Neural crest cell (in vitro differentiated cells): ENCODE measurements at places on chromosomes 2 and 18. TPM values are rescaled to one million over a fixed set of nuclear protein-coding genes. Genes with fewer than 3 reads are reported as not detected.

DNA sequence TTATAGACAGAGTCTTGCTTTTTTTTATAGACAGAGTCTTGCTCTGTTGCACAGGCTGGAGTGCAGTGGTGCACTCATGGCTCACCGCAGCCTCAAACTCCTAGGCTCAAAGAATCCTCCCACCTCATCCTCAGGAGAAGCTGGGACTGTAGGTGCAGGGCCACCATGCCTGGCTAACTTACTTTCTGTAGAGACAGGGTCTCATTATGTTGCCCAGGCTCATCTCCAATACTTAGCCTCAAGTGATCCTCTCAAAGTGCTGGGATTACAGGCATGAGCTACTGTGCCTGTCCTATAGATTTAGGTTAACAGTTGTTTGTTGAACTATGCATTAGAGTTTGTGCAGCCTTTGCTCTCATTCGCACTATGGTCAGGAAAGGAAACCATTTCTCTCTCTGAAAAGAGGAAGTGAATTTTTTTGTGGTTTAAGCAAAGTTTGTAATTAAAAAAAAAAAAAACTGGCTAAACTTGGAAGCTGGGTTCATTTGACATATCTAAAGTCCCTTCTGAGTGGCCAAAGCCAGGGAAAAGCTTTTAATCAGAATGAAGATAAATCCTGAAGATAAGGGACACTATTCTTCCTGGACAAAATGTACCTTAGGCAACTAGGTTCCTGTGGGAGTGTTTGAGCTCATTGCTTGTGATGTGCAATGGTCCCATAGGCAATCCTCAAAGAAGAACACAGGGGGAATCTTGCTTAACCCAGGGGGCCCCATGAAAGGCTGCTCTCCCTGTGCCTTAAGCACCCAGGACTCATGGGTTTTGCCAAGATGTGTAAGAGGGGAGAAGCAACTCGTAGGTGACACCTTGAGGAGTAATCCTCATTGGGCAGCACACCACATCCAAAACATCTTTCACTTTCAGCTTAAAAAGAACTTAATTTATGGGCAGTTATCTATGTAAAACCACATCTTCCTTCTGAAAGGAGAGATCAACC is 201.7 kb downstream of the MREG start:
- no peaks in the 10 kb centered on the region for H3K4me1 ChIP-seq
- no peaks in the 10 kb centered on the region for H3K27me3 ChIP-seq
- no peak for DNase-seq
- no peak overlapping the region for H3K4me3 ChIP-seq
- H3K36me3 ChIP-seq, result no peaks in the 10 kb centered on the region
- no peak overlapping the region for H3K27ac ChIP-seq

DNA sequence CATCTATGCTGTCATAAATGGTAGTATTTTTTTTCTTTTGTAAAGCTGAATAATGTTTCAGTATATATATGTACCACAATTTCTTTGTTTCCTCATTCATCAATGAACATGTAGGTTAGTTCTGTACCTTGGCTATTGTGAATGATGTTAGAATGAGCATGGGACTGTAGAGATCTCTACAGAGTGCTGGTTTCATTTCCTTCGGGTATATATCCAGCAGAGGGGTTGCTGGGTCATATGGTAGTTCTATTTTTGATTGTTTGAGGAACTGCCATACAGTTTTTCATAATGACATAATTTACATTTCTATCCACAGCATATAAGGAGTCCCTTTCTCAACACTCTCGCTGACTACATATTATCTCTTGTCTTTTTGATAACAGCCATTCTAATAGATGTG is 243.5 kb downstream of the CDH7 start:
- no peaks in the 10 kb centered on the region for H3K4me1 ChIP-seq
- H3K4me3 ChIP-seq, result no peak overlapping the region
- H3K27ac ChIP-seq, result no peak overlapping the region
- H3K36me3 ChIP-seq, result no peaks in the 10 kb centered on the region

DNA sequence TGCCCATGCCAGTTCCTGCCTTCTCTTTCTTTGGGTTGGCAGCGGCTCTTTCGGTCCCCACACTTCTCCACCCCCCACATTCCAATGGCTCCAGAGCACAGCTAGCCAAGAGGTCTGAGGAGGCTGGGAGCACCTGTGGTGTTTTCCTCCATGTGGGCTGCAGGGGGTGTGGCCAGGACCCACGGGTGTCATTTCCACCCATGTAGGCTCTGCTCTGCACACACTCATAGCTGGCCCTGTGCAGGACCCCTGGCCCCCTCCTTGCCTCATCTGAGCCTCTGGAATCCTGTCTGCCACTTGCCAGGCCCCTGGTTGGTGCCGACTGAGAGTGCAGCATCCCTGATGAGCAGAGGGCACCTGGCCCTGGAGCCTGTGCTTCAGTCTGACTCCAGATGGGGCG is 46.3 kb downstream of the DYSF start:
- no peaks in the 10 kb centered on the region for H3K36me3 ChIP-seq
- H3K27ac ChIP-seq, result no peak overlapping the region
- peaks cover 13% of the 10 kb centered on the region for H3K4me1 ChIP-seq
- no peaks in the 10 kb centered on the region for H3K27me3 ChIP-seq

DNA sequence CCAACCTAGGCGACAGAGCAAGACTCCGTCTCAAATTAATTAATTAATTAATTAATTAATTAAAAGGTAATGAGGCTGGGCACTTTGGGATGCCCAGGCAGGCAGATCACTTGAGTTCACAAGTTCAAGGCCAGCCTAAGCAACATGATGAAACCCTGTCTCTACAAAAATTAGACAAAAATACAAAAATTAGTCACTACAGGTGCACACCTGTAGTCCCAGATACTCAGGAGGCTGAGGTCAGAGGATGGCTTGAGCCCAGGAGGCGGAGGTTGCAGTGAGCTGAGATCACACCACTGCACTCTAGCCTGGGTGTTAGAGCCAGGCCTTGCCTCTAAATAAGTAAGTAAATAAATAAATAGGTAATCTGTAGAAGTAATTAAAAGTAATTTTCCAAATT is 6.8 kb downstream of the SF3B1 start:
- DNase-seq, result no peak
- no peak overlapping the region for H3K4me3 ChIP-seq
- peaks cover 3% of the 10 kb centered on the region for H3K36me3 ChIP-seq
- no peak overlapping the region for H3K27ac ChIP-seq
- H3K4me1 ChIP-seq, result peaks cover 50% of the 10 kb centered on the region

DNA sequence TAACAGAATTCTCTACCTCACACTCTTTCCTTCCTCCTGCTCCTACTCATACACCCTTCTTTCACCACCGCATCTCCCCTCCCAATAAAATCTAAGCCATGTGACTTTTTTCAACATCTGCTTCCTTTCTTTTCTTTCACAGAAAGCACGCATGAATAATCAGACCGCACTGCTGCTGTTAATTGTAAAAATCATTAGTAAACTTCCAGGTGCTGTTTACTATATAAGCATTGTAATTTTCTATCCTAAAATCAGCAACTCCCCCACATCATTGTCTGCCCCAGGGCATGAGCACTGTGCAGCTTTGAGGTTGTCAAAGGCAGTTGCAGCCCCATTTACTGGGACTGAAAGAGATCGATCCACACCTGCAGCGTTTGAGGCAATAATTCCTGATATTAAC is 782.6 kb upstream of the ID2 start:
- no peak overlapping the region for H3K27ac ChIP-seq
- peaks cover 9% of the 10 kb centered on the region for H3K4me1 ChIP-seq
- no peaks in the 10 kb centered on the region for H3K36me3 ChIP-seq
- H3K4me3 ChIP-seq, result no peak overlapping the region

The TEKT4 gene
- not detected in 2 replicates for total RNA-seq

The CFC1 gene
- not detected in 2 replicates for total RNA-seq

The HOXD13 gene
- total RNA-seq, result not detected in 2 replicates
